ENCODE measurements at places on chromosomes 13 and 19.

DNA sequence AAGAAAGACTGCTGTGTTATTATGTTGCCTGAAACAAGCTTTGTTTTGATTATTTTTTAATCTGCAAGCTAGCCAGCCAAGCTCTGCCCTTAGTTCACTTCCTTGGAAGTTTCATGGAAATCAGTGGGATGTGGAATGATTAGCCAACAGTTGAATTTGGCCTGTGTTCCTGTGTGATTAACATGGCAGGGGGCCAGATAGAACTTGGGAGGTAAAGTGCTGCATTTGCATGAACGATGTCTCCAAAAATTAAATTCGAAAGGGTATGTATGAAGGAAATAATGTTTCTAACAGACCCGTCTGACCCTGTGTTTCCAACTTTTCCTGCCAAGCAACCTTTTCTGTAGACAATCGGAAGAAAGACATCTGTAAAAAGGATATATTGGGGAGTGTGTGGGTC, 32.2 kb downstream of the UFM1 start:
- DNase-seq, result no peak

DNA sequence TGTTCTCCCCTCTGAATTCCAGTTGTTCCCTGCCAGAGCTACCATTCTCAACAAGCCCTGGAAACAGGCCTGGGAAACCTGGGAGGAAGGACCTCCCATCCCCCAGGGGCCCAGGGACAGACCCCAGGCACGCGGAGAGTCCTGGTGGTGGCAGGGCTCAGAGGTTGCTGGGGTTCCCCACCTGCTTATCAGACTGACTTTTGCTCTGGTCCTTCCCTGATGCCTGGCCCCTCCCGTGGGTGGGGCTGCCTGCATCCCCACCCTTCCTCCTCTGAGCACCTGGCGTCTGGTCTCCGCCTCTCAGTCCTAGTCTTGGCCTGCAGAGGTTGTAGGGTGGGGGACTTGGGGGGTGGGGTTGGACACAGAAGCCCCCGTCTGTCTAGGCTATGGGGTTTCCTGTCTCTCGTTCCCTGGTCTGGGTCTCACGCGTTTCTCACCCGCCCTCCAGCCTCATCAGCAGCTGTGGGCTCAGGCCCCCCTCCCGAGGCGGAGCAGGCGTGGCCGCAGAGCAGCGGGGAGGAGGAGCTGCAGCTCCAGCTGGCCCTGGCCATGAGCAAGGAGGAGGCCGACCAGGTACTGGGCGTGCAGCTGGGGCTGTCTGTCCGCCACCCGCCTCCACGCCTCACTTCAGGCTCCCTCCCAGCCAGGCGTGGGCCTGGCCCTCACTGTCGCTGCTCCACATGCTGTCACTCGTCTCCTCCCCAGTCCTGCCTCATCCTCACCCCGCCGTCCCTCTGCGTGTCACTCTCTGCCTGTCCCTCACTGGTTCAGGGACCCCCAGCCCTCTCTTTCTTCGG, 13.6 kb downstream of the EPN1 start:
- peak; percentile 75 for DNase-seq

DNA sequence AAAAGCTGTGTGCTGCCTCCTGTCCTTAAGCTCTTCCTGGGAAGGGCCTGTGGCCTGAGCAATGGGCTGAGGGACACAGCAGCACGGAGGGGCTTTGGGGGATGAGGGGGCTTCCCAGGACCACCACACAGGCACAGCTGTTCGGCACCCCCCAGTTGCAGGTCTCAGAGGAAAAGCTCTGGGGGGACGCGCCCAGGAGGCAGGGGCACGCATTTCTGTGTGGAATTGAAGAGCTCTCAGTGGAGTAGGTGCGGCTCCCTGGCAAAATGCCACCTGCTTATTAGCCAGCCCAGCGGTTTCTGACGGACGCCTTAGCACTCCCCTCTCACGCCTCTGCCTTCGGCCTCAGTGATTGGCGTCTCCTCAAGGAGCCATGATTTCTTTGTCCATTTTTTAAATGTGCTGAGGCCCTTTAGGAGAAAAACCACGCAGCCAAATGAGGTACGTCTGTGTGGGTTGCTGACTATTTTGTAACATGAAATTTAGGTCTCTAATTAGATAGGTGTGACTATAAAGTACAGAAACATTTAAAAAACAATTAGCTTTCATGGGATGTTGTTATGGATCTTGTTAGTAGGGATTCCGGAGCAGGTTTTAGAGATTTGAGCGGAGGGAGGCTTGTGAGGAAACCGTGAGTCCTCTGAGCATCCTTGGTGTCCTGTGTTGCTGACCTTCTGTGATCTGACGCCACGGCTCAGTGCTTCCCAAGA, 4.0 kb downstream of the MCF2L start:
- DNase-seq, result no peak

GRCh38 chr13:91181892-91182291, 165.6 kb upstream of the MIR17HG start:
- no peak for DNase-seq

DNA sequence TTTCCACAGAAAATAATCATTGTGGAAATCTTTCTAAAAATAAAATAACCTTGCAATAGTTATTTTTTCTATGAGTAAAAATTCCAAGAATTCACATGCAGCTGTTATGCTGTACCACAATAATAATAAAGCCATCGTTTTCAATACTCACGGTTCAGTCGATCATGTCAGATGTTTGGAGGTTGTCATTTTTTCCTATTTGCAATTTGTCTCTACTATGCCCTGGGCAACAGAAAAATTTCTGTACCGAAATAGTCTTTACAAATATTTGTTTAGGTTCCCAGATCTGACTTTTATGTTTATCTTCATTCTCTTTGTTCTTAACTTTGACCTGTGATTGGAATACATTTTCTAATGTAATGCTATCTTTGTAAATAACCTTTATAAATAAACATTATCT, 79.7 kb downstream of the ESD start:
- DNase-seq, result no peak

DNA sequence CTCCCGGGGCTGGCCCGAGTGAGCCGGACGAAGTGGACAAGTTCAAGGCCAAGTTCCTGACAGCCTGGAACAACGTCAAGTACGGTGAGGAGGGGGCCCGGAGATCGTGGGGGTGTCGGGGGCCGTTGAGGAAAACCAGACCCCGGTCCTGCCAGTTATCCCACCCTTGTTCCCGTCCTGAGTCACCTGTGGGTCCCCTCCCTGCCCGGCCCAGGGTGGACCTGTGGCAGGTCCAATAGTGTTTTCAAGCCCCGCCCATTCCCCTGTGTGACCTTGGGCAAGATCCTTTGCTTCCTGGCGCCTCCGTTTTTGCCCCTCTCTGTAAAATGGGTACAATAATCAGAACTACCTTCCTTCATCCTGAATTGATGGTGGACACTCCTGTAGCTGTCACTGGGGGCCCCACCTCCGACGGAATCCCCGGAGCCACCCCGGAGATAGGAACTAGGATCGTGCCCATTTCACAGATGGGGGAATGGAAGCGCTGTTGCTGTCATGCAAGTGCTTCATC, 593 bp downstream of the ATG4D start:
- DNase-seq, result peak; percentile 80

- DNase-seq, result peak; percentile 97
Observed at GRCh38 chr13:112056284-112056727, 10.6 kb upstream of the SOX1 start.

- DNase-seq, result no peak
Observed at GRCh38 chr13:25490236-25490635, 118.5 kb downstream of the ATP8A2 start.

GRCh38 chr13:114143806-114144605, 11.6 kb upstream of the RASA3 start:
- peak; percentile 89 for DNase-seq

DNA sequence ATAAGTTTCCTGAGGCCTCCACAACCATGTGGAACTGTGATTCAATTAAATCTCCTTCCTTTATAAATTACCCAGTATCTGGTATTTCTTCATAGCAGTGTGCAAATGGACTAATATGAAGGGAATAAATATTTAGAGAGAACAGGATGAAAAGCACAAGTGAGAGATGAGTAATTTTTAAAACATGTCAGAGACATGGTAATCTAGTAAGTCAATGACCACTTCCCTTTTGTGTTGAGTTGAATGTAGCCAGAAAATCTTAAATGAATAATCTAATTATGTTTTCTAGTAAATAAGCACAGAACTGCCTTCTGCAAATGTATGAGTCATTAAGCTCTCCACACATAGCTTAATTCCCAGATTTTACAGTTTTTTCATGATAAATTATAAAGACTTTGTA, 524.1 kb upstream of the SLITRK5 start:
- no peak for DNase-seq

DNA sequence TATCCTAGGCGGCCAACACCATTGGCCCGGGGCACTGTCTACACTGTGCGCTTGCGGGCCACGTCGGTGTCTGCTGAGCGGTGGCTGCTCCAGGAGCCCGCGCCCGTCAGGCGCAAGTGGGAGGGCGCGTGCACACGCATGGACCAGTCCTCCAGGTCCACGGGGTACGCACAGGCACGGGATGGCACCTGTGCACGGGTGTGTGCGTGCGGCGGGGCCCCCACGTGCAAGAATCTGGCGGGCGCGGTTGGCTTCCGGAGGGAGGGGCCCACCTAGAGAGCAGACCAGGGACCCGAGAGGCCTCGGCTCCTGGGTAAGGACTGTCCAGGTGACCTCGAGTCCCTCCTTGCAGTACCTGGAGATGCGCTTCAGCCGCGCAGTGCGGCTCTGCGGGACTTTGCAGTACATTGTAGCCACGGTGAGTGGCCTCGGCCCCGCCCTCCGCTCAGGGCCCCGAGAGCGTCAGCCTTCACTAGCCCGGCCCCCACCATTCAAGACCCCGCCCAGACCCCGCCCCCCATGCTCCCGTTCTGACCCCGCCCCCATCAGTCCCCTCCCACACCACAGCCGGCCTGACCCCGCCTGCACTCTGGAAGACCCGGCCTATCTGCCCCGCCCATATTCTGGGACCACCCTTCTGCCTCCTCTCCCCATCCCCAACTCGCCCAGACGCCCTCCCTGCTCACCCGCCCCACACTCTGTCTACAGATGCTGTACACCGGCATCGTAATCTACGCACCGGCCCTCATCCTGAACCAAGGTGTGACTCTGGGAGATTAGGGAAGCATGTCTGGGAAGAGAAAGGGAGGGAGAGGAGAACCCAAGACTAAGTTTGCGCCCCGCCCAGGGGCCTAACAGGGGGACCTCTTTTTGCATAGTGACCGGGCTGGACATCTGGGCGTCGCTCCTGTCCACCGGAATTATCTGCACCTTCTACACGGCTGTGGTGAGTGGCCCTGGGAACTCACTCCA, 2.3 kb downstream of the SLC5A5 start:
- DNase-seq, result peak; percentile 99

- no peak for DNase-seq
Observed at GRCh38 chr19:16936901-16937300, 48.1 kb downstream of the F2RL3 start.

GRCh38 chr13:110575322-110576069, 14.0 kb upstream of the RAB20 start:
- DNase-seq, result peak; percentile 64

DNA sequence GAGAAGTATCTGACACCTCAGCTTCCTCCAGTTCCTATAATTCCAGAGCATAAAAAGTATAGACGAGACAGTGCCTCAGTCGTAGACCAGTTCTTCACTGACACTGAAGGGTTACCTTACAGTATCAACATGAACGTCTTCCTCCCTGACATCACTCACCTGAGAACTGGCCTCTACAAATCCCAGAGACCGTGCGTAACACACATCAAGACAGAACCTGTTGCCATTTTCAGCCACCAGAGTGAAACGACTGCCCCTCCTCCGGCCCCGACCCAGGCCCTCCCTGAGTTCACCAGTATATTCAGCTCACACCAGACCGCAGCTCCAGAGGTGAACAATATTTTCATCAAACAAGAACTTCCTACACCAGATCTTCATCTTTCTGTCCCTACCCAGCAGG, 3.1 kb downstream of the KLF5 start:
- no peak for DNase-seq

GRCh38 chr19:51187395-51188226, 37.3 kb upstream of the CD33 start:
- DNase-seq, result no peak

DNA sequence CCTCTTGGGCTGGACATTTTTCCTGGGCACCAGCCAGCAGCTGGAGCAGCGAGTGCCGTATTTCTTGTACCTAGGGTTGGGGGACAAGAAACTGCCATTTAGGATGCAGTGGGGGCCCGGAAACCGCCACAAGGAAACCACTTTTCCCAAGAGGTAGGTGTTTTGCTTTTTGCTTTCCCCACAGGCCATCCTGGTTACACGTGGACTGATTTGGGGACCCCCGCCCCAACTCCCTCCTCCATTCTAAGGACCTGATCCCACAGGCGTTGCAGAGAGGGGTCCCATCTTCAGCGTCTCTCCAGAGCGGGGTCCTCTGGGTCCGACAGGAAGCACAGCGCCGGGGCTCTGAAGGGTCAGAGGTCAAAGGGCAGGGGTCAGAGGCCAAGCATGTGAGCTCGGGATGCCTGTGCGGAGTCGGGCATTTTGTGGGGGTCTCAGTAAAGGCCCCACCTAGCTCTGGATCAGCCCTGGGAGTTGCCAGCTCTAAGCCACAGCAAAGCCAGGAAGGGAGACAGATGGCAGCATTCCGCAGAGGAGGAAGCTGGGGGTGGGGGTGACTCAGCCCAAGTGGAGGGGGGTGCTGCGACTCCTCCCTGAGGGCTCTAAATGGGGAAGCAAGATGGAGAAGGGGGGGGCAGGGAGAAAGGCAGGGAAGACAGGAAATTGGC, 4.3 kb downstream of the ZGLP1 start:
- DNase-seq, result no peak

- peak; percentile 100 for DNase-seq
Observed at GRCh38 chr19:55160128-55160985, 2.8 kb upstream of the TNNI3 start.

- DNase-seq, result no peak
Observed at GRCh38 chr13:30027569-30028455, 177.4 kb upstream of the UBL3 start.

DNA sequence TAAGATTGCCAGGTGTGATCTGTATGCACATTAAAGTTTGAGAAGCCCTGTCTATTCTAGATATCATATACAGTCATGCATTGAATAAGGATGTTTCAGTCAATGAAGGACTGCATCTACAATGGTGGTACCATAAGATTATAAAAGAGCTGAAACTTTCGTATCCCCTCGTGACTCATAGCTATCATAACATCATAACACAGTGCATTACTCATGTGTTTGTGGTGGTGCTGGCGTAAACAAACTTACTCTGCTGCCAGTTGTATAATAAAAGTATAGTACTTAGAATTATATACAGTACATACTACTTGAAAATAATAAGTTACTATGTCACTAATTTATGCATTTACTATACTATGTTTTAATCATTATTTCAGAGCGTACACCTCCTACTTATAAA, 489.3 kb downstream of the GPC6 start:
- no peak for DNase-seq

DNA sequence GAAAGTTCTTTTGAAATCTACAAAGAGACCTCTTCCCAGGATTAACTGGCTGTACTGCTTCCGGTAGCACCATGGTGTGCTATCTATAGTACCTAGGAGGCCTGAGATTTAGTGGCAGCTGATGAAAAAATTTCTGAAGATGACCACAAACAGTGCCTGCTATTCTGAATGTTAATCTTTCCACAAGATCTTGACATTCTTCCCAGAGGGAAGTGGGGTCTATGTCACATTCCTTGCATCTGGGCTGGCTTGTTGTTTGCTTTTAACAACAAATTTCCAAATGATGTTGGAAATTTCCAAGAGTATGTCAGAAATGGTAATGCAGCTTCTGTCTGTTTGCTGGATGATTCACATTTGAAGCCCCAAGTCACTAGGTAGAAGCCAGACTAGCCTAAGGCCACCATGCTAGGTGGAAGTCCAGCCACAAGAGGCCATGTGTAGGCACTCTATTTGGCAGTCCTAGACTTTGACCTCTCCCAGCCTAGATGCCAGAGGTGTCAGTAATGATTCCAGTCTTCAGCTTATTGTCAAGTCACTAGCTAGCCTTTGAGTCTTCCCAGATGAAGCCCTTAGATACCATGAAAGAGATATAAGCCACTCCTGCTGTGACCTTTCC, 22.1 kb downstream of the SPART start:
- no peak for DNase-seq

GRCh38 chr13:98410612-98411011, 166.3 kb downstream of the STK24 start:
- no peak for DNase-seq
